Stimulated activated CD4-positive, alpha-beta T cell treated with anti-CD3 and anti-CD28 coated beads, Interleukin-1b, Interleukin-23, amount 100 ng/mL, for 4 hours (primary cell): ENCODE measurements at places on chromosomes 12 and 14.

- DNase-seq: no peak
Observed at GRCh38 chr12:59472273-59472672, 123.6 kb upstream of the SLC16A7 start.

DNA sequence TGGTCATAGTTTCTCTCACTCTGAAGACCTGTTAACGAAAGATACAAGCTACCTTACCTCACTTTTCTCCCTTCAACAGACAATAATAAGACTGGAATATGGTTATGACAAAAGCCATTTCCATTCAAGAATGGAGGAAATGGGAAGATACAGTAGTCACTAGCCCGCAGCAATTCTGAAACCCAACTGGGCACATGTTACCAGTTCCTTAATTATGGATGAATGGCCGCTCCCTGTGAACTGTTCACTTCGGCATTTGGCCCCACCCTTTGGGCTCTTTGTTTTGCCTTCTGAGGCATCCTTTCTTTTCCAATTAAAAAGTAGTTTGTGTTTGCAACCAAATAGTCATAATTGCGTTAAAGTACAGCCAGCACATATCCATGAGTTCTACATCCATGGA lies 19.0 kb downstream of the TRHDE start:
- DNase-seq: no peak

DNA sequence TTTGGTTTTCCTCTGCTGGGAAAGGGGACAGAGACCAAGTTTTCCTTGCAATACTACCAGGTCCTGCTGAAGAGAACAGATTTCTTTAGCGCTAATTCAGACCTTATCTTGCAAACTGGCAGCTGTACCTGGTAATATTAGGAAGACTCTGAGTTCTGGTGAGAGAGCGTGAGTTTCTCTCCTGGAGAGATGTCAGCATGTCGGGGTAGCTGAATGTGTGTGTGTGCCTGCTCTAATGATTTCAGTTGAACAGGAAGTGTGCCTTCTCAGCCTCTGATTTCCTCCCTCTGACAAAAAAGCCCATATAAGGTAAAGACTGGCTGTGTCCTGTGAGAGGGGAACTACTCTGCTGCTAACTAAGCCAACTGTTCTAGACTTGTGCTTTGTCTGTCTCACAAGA lies 10.3 kb upstream of the ERP27 start:
- no peak for DNase-seq

GRCh38 chr12:89355243-89356068 lies 3.2 kb upstream of the DUSP6 start:
- no peak for DNase-seq

DNA sequence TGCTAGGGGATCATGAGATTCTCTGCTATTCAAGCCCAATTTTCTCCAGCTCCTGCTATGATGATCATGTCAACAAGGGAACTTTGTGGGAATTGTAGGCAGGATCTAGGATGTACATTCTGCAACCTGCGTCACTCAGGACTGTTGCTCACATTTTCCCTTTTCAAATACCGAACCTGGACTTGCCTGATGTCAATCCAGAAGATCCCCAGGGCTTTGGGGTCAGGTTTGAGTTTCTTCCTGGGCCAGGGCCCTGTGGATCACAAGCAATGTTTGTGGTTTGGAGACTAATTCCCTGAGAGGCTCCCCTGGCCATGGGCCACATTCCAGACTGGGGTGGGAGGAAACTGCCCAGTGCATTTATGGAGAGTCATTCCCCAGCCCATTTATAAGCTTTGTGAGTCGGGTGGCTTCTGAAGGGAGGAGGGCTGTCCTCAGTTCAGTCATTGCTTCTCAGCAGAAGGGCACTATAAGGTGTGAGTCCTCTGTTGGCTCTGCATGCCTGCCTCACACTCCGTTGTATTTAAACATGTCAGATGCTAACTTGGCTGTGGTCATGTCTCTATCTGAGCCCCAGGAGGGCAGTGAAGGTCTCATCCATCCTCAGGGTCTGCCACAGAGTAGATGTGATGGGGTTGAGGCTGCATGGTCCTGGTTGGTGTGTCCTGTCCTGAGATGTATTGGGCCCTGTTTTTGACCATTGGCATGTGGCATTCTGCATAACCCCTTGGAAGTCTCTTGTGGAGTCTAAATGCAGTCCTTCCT lies 6.5 kb downstream of the KRT86 start:
- no peak for DNase-seq

GRCh38 chr14:23181946-23182345 lies 1.5 kb downstream of the SLC7A8 start:
- DNase-seq: no peak

- DNase-seq: no peak
Observed at GRCh38 chr12:125089083-125089482, 23.8 kb downstream of the AACS start.

GRCh38 chr12:62264706-62265105 lies 4.5 kb downstream of the USP15 start:
- DNase-seq: no peak

DNA sequence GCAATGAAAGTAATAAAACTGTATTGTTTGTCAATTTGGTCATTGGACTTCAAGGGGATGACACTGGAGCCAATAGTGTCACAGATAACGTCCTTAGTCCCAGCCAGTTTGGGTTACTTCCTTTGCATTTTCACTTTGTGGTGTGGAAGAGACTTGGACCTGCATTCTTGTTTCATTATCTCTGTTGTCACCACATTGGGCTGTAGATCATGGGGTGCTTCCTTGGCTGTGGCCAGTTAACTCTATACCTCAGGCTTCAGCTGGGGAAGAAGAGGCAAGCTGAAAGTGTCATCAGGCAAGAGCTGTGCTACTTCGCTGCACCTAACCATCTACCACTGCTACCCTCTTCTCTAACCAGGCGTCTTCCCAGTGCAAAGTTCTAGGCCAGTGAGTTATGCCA lies 15.1 kb upstream of the CISTR start:
- no peak for DNase-seq

GRCh38 chr12:43213608-43214007 lies 338.4 kb downstream of the ADAMTS20 start:
- no peak for DNase-seq

- DNase-seq: no peak
Observed at GRCh38 chr12:92466391-92467305, 236.1 kb upstream of the PLEKHG7 start.

DNA sequence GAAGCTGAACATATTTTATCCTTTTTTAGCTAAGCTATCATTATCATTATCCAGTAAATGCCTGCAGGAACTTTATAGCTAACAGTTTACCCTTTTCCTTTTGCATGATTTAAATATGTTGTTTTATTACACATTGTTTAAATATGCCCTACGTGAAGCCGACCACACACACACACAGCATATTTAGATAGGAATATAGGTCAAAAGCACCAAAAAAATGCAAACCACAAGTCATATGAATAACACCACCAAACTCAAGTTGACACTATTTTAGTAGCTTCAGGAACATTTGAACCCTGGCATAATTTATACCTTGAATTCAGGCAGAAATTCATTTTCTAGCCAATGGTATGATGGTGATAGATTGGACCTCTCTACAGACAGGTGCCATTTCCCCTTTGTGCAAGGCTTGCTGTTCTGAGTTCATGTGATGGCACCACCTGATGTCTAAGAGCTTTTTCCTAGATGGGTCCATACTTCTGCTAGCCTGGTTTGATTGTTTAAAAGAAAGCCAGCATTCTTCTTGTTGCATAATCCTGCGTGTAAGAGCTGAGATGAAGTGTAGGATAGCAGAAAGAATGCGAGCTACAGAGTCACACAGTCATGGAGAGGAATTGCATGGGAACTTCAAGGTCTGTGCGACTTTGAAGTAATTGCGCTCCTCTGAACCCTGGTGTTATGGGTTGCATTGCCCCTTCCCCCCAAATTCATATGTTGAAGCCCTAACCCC lies 454.8 kb upstream of the SOX5 start:
- no peak for DNase-seq

DNA sequence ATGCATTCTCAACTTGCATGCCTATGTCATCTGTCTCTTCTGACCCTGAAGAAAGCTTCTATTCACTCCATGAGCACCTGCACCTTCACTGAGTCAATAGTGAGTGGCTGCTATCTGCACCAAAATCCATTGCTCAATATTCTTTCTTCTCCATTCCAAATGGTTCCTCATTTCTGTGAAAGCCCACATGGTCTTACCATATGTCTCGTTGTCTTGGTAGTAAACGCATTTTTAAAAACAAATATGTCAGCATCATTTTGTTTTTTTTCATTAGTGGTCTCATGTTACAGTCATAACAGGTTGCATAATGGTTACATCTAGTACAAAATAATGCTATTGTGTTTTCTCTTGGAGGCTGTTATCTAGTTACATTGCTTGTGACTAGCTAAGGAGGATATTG lies 106.9 kb upstream of the CPM start:
- no peak for DNase-seq

DNA sequence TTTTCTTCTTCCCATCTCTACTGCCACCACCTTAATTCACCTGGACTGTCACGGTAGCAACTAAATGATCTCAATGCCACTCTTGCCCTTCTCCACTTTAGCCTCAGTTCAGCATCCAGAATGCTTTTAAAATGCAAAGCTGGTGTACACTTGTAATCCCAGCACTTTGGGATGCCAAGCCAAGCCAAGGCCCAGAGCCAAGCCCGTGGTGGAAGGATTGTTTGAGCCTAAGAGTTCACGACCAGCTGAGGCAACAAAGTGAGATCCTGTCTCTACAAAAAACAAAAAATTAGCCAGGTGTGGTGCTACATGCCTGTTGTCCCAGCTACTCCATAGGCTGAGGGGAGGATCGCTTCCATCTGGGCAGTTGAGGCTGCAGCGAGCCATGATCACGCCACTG lies 5.9 kb downstream of the CIPC start:
- DNase-seq: no peak

GRCh38 chr14:87745507-87746118 lies 247.4 kb downstream of the GALC start:
- no peak for DNase-seq

DNA sequence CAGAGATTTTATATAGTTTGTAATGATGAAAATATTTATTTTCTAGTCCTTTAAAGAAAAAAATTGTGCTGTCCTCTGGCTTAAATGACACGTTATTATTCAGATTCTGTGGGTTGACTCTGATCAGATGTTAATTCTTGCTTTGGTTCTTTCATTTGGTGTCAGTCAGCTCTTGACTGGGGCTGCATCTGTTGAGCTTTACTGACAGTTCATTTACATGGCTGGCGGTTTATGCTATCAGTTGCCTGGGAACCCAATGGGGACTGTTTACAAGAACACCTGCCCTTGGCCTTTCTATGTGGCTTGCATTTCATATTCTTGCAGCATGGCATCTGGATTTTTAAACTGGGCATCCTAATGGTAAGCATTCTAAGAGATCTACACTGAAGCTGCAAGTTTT lies 667.1 kb upstream of the FBXO33 start:
- DNase-seq: no peak

DNA sequence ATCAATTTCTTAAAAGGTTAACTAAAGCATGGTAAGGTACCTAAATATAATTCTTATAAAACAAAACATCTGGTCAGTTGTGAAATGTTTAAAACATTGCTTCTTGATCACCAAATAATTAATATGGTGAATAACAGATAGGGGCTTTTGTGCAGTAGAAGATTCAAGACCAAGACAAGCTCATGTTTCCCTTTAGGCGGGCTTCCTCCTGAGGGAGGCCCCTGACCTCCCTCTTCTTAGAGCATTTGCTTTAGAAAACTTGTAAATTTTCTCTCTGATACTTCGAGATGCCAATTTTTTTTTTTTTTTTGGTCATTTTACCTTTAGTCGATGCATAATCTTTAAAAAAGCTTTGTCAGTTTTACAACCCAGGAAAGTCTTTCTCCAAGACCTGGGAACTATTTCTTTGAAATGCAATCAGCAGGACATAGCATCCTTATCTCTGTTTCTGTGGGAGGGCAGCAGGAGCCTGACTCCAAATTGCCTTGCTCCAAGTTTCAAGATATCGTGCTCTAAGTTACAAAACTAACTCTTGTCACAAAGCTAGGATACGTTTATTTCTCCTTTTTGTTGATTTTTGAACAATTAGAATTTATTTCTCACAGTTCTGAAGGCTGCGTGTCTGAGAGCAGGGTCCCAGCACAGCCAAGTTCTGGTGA lies 66.6 kb upstream of the BICD1 start:
- no peak for DNase-seq

GRCh38 chr12:95548056-95548538 lies 3.2 kb downstream of the USP44 start:
- no peak for DNase-seq

- DNase-seq: no peak
Observed at GRCh38 chr14:85599939-85600338, 70.0 kb downstream of the FLRT2 start.

DNA sequence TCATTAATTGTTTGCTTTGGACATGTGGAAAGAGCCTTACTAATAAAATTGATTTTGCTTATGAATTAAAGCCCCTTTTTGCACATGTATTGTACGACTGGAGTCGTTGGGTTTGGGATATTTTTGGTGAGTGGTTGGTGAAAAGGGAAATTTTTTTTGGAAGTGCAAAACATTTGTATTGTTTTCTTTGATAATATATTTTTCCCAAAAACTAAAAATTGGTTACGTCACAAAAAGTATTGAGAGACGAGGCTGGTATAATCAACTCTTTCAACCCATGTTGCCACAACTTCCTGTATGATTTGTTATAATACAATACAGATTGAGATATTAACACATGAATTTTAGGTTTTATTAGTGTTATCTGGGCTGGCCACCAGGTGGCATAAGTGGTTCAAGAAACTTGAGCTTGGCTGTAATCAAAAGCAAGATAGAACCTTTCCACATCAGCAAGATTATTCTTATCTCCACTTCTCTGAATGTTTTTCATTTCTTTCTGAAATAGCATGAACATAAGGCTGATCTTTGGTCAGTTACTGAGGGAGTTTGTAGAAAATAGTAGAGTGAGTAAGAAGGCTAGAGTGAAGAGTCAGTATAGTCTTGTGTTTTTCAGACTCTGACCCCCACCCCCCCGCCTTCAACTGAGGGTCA lies 8.7 kb downstream of the NGDN start:
- DNase-seq: peak; percentile 41

- no peak for DNase-seq
Observed at GRCh38 chr12:3487027-3487426, 4.0 kb upstream of the PRMT8 start.

- DNase-seq: no peak
Observed at GRCh38 chr14:32434880-32435279, 105.8 kb downstream of the AKAP6 start.

DNA sequence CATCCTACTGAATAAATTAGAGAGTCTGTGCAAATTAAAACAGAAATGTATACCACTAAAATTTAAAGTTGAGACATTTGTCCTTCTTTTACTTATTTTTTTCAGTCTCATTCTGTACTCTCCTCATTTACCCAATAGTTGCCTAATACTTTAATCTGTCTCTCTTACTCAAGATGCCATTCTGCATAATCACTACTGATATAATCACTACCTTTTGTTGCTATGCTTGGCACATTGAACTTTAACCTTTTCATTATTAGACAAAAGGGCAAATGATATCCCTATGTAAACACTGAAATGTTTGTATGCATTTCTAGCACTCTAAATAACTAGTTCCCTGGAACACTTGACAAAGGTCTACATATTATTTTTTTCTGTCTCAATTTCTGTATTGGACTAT lies 1108.3 kb upstream of the FLRT2 start:
- no peak for DNase-seq

DNA sequence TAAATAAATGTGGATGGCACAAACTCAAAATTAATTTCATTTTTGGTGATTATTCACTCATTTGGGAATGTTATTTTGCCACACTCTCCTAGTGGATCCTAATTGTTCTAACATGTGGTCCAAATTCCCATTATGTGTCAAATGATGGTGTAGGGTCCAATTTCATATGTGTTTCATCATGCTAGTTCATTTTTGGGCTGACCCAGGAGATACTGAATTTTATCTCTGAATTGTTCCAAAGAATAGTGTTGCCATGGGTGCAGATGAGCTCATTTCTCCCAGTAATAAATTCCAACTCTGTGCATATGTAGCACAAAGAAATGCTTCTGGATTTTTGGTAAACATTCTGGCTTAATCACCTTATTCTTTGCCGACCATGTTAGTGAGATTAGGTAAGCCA lies 23.5 kb upstream of the SEL1L start:
- DNase-seq: no peak
